ENCODE measurements at places on chromosomes 12 and 14.

DNA sequence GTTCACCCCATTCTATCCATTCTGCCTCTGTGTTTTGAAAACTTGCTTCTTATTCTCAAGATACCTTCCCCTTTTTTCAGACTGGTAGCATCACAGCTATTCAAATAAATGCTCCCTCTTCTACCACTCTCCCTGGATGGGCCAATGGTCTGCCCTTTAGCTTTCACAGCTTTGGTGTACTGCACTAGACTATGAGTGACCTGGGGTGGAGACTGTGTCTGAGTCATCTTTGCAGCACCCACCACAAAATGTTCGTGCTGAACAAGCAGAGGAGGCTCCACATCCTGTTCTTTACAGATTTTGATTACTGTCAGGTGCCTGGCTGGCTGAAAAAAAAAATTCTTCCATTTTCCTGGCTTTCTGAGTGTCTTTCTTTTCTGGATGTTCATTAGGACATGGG, 1104.1 kb upstream of the TMEM132C start:
- no peak for DNase-seq

DNA sequence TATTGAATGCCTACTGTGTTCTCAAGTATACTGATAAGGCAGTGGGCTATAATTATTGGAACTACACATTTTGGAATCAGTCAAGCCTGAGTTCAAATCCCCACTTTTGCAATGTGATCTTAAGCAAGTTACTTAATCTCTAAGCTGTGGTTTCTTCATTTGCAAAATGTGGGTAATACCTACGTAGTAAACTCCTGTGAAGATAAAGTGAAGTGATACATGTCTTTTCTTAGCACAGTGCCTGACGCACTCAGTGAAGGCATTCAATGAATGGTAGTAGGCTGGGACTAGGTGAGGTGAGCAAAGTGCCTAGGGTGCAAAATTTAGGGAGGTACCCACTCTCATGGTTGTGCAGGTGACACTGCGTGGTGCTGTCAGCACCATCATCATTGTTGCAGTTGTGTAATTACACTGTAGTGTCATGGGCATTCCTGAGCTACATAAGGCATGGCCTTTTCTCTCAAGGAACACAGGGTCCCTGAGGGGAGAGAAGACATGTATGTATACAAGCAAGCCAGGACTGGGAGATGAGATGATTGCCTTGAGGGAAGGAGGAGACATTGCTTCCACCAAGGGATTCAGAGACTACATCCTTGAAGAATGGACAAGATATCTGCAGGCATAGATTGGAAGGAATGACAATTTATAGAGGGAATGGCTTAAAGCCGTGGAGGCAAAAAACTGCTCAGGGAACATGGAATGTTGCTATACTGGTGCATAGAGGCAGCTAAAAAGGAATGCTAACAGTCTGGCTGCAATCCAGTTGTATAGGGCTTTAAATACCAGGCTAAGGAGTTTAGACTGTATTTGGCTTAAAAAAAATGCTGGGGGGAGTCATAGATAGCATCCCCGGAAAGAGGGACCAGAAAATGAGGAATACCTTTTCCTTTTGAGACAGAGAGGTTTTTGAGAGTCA, 129.2 kb upstream of the ARHGAP5 start:
- no peak for DNase-seq

- no peak for DNase-seq
Observed at GRCh38 chr12:14199455-14200198, 165.9 kb upstream of the ATF7IP start.

- no peak for DNase-seq
Observed at GRCh38 chr12:55830601-55831446, 1.4 kb upstream of the DNAJC14 start.

GRCh38 chr14:102908766-102909455, 13.6 kb upstream of the AMN start:
- DNase-seq, result no peak
